ENCODE measurements at places on chromosomes 1 and 21.

- DNase-seq = no peak
Measured at GRCh38 chr1:179876300-179876715, 1.3 kb downstream of the TOR1AIP2 start.

DNA sequence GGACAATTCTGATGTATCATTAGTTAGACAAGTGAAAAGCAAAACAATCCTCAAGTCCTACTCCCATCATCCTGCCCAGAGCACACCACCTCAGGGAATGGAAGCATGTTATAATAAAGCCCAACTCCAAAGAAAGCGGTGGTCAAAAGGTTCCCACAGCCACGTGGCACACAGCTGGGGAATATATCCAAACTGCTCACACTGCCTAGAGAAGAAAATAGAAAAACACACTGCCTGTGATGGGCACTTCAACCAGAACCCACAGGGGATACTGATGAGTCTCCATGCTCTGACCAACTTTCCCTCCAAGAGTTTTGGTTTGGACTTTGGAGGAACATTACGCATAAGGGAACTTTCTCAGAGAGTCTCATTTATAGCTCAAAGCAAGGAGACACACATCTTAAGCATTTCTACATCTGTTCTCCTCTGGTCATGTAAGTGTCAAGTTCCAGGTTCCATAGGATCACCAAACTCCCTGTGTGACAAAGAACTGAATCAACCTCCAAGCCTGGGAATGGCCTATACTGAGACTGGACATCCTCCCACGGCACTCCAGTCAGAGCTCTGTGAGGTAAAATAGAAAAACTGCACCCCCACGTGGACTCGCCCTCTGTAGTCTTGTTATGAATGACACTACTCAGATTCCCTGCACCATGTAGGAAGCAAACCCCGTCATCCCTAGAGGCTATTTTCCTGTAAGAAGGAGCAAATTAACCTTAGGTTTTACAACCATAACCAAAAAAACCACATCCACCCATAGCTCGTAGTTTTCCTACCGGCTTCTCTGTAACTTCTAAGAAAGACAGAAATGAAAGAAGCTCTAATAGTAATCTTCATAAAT is 12.2 kb downstream of the DSTYK start:
- no peak for DNase-seq

DNA sequence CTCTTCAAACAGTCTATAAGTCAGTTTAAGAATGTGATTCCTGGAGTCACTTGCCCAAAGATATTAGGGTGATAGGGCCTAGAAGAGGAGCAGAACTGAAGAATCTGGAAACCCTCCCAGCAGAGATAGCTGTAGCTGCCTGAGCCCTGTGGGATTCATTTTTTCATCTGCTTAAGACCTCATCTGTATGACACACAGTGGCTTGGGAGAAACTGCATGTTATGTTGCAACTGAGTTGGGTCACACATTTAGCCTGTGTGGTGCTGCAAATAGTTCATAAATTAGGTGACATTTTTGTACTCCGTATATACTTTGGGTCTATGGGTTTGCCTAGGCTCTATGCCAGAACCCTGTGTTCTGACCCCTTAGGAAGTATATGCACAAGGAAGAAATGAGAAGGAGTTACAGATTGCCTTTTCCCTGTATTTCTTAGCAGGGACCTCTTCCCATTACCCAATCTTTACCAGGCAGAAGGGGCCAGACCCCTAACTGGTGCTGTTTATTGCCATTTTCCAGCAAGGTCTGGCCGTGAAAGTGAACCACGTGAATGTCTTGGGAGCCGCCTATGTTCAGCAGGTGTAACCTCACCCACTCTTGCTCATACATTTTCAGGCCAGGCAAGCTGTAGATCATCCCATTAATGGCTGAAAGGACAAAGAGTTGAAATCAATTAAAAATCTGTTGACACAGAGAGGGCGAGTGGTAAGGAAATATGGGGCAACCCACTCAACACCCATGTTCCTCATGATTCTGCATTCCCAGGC is 41.9 kb upstream of the SLC19A2 start:
- DNase-seq = no peak

DNA sequence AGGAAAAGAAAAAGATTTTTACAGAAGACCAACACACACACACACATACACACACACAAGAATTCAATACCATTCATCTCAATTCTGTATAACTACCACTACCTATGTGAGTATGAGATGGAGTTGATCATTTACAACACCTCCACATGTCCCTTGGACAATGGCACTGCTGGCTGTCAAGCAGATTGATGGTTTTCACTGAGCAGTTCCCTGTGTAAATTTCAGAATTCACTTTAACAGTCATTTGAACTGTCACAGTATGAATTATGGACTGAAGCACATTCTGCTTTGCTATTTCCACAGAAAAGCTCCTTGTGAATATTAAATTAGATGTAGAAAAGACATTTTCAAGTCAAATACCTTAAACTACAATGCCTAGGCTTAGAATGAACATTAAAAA is 14.3 kb downstream of the KCNT2 start:
- DNase-seq = no peak

DNA sequence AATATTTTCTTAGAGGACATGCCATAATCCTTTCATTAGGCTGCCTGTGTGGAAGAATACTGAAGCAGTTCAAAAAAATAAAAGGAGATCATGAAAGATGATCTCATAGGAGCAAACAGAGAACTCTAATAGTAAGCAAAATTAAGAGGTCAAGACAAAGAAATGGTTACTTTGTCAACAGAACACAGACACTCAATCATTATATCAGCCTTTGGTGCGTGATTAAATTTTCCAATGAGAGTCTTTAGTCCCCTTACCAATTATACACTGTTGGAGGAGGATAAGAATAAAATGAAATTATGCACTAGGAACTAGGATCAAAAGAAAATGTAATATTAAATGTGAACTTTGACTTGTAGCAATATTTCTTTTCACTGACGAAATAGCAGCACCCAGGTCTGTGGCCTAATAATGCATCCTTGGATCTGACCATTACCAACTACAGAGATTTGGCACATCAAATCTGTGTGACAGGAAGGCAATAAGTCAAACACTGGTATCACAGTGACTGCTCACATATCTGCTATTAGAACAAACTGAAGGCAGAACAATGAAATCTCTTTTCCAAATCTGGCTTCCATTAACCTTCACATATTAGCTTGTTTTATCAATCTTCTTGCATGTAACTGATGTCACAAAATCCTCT is 1812.9 kb downstream of the PLA2G4A start:
- no peak for DNase-seq

DNA sequence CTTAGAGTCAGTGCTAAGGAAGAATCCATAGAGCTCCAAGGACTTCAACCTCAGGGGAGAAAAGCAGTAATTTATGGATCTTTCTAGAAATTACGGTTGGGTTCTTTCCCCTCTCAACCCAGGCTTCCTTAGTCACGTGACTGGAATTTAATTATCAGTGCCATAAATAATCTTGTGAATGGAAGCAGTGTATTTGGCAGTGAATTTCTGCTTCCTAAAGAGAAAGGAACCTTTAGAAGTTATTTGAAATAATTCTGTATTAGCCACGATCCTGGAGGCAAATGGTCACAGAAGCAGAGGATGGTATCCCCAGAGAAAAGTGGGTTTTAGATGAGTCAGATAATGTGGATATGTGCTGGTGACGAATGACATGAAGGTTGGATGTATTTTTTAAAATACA is 89.6 kb downstream of the NFIA start:
- DNase-seq = no peak

DNA sequence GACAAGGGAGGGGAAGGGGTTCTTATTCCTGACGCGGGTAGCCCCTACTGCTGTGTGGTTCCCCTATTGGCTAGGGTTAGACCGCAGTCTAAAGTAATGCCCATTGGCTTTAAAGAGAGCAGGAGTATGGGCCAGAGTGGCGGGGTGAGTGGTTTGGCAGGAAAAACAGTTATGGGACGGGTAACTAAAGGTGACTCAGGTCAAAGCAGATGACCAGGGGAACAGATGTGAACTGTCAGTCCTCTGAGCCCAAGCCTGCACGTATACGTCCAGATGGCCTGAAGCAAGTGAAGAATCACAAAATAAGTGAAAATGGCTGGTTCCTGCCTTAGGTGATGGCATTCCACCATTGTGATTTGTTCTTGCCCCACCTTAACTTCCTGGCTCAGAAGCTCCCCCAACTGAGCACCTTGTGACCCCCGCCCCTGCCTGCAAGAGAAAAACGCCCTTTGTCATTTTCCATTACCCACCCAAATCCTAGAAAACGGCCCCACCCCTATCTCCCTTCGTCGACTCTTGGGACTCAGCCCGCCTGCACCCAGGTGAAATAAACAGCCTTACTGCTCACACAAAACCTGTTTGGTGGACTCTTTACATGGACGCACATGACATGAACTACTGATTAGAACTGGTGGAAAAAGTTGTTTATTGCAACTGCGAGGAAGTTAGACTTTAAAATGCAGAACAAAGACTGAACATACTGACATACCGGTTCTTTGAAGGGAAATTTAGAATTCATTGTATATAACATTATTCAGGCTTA is 758 bp upstream of the ATAD3B start:
- DNase-seq = no peak

- no peak for DNase-seq
Measured at GRCh38 chr1:79811173-79811572, 804.6 kb upstream of the ADGRL4 start.

DNA sequence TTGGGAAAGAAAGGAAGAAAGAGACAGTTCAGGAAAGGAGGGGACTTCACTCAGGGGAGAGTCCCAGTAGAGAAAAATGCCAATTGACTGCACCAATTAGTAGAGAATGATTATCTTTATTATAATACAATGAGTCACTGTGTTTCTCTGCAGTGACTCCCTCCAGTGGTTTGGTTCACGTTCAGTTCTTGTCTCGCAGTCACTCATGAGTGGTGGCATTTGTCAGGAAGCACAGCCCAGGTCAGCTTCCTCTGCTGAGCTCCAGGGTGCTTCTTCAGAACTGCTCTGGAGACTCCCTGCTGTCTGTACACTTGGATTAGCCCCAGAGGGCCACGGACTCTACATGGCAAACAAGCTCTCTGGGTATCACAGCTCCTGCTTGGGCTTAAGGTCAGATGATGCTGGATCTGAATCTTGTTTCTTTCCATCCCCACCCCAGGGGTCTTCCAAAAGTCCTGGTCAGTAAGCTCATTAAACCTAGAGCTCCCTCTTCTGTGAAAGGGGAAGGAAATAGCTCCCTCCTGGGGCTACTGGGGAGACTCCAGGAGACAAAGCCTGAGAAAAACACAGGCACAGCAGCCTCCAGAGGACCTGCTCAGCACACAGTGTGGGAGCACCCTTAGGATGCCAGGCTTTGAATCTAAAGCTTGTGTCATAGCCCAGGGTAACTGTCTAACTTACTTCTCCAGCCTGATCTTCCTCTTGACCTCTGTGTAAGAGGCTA is 619.0 kb downstream of the AJAP1 start:
- DNase-seq = no peak

DNA sequence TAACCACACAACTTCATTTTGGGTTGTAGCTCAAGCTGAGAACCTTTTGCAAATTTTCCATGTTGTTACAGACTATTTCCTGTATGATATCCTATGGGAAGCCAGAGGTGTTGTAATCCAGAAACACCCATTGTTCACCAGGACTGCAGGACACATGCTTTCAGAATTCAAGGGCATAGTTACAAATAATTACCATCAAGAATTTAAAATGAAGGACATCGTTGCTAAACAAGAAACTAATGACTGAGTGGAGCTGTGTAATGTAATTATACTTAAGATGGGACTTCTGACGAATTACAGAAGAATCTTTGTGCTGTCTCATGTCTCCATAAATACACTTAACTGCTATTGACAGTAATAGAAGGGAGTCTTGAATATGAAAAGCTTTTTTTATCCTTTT is 47.6 kb upstream of the HOOK1 start:
- no peak for DNase-seq

DNA sequence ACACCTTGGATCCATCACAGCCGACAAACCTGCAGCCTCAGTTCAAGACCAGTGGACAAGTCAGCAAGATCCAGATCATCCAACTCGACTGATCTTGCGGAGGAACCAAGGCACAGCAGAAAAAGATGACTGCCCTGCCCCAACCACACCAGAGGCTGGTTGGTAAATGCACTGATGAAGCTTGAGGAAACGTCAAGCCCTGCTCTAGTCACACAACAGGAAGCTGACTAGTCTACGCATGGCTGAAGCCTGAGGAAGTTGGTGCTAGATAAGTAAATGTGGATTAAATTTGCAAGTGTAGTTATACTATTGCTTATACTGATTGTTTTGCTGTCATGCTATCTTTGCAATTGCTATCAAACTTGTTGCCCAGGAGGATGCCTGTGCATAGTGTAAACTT is 89.0 kb downstream of the LIPI start:
- DNase-seq = no peak

DNA sequence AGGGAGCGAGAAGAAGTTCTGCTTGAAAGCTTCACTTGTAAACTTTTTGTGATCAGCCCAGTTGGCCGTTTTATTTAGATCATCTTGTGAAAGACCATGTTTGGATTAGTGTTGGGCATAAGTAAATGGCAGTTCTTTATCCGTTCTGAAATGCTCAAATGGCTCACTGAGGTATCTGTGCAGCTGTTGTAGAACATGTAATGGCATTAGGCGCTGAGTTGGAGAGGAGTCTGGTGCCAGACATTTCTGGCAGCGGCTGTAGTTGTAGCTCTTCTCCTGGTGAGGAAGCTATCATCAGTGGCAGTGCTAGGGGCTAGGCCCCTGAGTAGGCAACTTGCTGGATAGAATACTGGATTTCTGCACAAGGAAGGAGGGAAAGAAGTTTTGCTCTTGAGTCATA is 321.6 kb downstream of the LMO4 start:
- no peak for DNase-seq

- no peak for DNase-seq
Measured at GRCh38 chr21:37164742-37165141, 91.7 kb downstream of the TTC3 start.

- DNase-seq = no peak
Measured at GRCh38 chr1:46549697-46550681, 1.5 kb downstream of the KNCN start.

DNA sequence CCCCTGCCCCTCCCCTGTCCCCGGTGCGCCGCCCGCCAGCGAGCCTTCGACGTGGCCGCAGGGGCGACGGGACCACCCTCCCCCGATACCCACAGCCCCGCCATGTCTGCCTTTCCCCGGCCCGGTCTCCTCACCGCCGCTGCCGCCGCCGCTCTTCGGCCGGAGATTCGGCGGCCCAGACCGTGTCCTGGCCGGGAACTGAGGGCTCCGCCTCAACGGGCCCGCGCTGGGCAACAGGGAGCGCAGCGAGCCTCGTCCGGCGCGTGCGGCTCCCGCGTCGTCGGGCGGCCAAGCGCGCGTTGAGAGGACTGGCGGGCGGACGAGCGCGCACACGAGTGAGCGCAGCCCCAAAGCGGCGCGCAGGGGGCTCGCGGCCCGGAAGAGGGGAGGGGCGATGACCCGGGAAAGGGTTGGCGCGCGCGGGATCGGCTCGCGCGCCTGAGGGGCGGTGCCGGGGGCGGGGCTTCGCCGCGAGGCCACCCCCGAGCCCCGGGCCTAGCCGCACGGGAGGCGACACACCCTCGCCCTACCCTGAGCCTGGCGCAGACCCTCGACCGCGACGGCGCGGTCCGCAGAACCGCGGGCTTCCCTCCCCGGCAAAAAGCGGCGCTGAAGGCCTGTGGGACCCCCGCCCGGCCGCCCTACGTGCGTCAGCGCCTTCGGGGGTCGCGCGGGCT is at the start of gene BTG3:
TSS of gene BTG3 (minus strand) at position 337 of the 677 bp plus-strand sequence. CDS start 3,757 bp downstream, outside the sequence.
- DNase-seq = no peak
